ENCODE measurements at places on chromosomes 3 and 15.

DNA sequence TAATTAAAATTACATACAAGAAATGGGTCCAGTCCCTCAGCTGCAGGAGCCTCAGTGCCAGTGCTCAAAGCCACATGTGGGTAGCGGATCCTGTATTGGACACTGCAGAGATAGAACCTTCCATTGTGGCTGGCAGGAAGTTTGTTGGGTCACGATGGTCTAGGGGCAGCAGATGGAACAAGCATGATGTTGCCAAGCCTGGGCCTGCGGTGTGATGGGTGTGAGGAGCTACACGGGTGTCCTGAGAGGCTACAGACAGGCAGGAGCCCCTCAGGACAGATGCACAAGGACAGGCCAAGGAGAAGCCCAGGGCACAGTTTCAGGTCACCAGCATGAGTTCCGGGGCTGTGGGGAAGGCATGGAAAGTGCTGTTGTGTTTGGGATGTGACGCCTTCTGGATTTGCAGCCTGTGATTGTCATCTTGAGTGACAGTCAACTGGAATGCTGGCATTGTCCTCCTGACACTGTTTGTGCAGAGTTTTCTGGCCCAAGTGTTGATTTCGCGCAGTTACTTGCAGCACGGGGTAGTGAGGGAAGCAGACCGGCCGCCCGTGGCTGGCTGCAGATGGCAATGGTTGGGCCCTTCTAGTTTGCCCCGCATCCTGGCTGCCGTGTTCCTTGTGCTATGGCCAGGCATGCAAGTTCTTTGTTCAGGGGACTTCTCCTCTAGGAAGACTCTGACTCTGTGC, 177.1 kb downstream of the NSMCE3 start:
- DNase-seq = no peak

DNA sequence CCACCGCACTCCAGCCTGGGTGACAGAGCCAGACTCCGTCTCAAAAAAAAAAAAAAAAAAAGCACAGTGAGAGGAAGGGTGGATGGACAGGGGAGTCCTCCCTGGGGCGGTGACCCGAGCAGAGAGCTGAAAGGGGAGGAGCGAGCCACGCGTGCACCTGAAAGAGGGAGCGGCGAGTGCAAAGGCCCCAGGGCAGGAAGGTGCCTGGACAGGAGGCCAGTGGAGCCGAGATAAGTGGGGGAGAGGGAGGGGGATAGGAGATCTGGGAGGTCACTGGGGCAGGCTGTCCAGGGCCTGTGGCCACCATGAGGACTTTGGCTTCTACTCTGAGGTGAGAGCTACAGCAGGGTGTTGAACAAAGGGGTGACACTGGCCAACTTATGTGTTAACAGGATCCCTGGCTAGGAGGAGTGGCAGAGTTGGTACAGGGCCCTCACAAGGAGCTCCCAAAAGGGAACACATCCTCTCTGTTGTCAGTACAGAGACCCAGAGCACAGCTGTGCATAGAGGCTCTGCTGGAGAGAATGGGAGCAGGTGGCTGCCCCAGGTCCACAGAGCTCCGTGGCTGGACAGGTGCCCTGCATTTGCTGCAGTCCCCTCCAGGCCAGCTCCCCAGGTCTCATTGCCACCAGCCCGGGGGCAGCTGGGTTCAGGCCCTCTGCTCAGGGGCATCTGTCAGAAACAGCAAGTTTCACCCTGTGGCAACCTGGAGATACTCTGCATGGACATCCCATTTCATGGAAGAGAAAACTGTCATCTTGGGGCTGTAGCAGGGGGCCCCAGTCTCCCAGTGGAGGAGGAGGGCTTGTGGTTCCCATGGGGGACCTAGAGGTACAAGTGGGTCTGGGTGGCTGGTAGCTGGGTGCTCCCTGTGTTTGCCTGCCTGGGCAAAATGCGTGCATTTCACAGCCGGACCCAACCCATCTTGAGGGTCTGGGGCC, 28.5 kb downstream of the FBLN2 start:
- DNase-seq = no peak

- no peak for DNase-seq
Measured at GRCh38 chr3:80350771-80351170, 583.0 kb upstream of the ROBO1 start.

DNA sequence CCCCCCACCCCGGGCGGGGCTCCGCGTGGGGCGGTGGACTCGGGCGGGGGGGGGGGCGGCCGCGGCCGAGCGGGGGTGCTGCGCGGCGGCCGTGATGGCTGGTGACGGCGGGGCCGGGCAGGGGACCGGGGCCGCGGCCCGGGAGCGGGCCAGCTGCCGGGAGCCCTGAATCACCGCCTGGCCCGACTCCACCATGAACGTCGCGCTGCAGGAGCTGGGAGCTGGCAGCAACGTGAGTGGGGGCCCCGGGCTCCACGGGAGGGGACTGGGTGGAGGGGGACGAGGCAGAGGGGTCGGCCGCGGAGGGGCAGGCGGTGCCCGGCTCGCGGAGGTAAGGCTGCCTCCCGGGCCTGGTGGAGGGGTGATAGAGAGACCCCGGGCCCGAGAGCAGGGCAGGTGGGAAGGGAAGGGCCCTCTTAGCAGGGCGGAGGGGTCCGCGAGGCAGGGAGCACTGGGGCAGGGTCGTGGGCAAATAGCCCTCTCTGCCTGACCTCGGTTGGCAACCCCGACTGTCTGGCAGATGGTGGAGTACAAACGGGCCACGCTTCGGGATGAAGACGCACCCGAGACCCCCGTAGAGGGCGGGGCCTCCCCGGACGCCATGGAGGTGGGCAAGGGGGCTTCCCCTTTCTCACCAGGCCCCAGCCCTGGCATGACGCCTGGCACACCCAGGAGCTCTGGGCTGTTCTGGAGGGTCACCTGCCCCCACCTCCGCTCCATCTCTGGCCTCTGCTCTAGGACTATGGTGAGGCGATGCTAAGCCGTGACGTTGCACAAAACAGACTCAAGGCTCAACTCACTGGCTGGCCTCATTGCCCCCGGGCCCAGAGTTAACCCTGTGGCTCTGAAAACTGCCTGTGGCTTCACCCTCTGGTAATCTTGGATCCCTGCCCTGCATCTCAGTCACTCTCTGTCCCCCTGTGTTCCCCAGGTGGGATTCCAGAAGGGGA, at the start of gene ECE2:
ECE2 (plus strand) TSS at position 62 of the 950 bp plus-strand sequence; CDS start at position 194, 132 bp downstream.
- DNase-seq = no peak

DNA sequence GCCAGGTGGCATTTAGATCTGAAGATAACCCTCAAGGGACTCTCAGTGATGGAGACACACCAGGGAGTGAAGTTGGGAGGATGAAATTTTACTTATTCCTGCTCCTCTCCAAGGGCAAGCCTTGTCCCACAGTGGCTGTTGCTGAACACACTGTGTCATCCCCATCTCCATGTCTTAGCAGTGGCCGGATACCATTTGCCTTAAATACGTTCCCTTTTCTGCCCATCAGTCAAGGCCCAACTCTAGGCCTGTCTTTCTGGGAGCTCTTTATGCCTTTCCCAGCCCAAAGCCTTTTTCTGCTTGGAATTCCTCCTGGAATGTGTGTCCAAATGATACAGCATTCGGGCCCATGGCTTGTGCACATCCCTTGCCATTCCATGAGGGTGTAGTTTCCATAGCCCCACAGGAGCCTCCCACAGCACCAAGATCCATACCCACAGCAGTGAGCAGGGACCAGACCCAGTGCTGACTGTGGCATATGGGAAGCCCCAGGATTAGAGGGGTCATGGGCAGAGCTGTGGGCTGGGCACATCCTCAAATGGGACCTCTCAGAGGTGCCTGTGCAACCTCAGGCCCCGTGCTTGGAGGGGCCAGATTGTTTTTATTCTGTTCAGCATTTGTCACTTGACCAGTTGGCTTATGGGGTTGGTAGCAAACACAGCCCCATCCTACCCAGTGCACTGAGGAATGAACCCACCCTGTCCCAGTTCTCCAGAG, 63.7 kb upstream of the PRR23C start:
- no peak for DNase-seq

GRCh38 chr15:31236184-31237042, 90.2 kb upstream of the KLF13 start:
- DNase-seq = no peak

- DNase-seq = no peak
Measured at GRCh38 chr3:13623101-13623654, 74.3 kb downstream of the FBLN2 start.

GRCh38 chr3:187062526-187063177, 76.6 kb downstream of the RPL39L start:
- no peak for DNase-seq

- DNase-seq = no peak
Measured at GRCh38 chr15:90644952-90645725, 72.0 kb upstream of the BLM start.

GRCh38 chr3:99520513-99520912, 117.9 kb upstream of the COL8A1 start:
- DNase-seq = no peak

DNA sequence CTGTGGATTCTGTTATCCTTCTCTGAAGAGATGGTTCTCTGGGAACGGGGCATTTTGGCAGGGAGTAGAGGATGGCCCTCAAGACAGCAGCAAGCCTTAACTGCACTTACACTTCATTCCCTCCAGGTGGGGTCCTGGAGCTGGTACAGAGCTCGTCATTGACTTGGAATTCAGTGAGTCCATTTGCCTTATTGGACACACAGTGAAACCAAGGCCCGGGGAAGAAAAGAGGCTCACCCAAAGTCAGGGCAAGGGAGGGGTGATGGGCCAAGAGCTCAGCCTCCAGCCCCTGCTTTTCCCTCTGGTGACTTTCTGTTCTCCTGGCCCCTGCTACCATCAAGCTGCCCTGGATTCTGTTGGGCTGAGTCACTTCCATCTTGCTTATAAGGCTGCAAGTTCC, 125.6 kb downstream of the ETFA start:
- no peak for DNase-seq

- DNase-seq = no peak
Measured at GRCh38 chr15:88849376-88850072, 45.8 kb downstream of the HAPLN3 start.

DNA sequence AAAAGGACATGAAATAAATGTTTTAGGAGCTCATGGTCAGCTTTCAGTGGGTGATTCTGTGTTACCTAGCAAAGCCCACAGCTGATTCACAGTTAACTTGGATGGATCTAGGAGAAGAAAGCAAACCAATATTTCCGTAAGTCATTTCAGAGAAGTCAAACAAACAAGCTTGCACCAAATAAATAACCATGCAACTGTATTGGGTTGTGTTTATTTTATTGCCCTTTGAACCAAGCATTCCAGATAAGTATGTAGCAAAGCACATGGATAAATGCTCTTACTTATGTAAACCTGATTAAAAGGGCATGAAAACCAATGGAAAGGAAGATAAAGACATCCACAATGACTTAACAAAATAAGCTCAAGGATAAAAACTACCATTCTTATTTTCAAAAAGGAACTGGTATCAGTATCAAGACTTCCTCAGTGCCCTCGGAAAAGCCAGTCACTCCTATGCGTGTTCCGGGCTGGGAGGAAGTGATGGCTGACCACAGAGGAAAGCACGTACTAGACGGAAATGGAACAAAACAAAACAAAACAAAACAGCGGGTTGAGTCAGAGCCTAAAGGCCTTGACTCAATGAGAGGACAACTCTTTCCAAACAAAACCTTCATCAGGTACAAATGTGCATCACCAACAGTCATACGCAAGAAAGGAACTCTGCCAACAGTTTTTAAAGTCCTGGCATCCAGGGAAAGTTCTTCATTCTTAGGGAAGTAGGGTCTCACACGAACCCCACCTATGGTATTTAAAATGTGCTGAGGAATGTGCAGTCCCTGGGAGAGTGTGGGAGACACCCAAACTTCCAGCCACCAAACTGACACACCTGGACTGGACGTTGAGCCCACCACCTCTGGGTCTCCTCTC, 103.3 kb downstream of the SNRK start:
- DNase-seq = peak; percentile 58

DNA sequence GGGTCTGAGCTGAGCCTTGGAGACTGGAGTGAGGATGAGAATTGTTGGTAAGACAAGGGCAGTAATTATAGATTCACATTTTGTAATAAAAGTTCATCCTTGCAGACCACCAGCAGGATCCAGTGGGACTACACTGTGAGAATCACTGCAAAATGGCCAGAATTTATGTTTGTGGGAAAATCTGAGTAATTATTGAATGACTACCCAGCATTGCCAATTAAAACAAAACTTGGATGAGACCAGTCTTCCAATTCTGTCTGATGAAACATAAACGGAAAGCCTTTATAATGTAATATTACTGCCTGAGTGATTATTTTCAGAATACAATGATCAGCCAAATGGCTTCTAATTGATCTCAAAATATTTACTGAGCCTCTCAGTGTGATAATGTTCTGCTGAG, 323.3 kb upstream of the C2CD4B start:
- DNase-seq = no peak

GRCh38 chr3:52102934-52103333, 46.6 kb upstream of the DUSP7 start:
- DNase-seq = no peak

GRCh38 chr3:120875989-120876388, 32.0 kb upstream of the STXBP5L start:
- DNase-seq = no peak

GRCh38 chr3:185929192-185930151, 8.3 kb downstream of the TRA2B start:
- no peak for DNase-seq

Data from stimulated activated CD4-positive, alpha-beta T cell treated with anti-CD3 and anti-CD28 coated beads, TNF-alpha, amount 100 ng/mL, for 1 hour (primary cell).